ENCODE measurements at places on chromosomes 6 and 20. TPM values are rescaled to one million over a fixed set of nuclear protein-coding genes. Genes with fewer than 3 reads are reported as not detected.

APOBEC2 gene
- not detected for total RNA-seq

DEFB132 gene
- not detected for total RNA-seq

UNC5CL gene
- 0.42 TPM for total RNA-seq

COL9A3 gene
- 1.9 TPM for total RNA-seq

LAMA4 gene
- total RNA-seq, result 189 TPM

Measured in posterior vena cava (tissue), 2 donors.